NAMALWA (cell line): ENCODE measurements at places on chromosomes 4 and X.

GRCh38 chrX:117990438-117990837 lies 126.2 kb downstream of the KLHL13 start:
- DNase-seq, result no peak

- no peak for DNase-seq
Measured at GRCh38 chr4:54719378-54719777, 61.6 kb downstream of the KIT start.

DNA sequence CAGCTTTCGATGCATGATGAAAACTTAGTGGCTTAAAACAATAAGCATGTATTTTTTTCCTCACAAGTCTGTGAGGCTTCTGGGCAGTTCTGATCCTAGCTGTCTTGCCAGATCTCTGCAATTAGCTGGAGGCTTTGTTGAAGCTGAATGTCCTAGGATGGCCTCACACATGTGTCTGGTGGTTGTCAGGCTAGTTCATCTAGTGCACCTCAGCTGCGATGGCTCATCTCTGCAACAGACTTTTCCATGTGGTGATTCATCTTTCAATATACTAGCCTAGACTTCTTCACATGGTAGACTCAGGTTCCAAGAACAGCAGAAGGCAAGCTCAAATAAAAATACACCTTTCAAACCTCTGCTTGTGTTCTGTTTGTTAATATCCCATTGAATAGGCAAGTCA lies 66.5 kb upstream of the IL1RAPL1 start:
- DNase-seq, result no peak

- no peak for DNase-seq
Measured at GRCh38 chr4:181971973-181972372, 271.2 kb upstream of the TENM3 start.

DNA sequence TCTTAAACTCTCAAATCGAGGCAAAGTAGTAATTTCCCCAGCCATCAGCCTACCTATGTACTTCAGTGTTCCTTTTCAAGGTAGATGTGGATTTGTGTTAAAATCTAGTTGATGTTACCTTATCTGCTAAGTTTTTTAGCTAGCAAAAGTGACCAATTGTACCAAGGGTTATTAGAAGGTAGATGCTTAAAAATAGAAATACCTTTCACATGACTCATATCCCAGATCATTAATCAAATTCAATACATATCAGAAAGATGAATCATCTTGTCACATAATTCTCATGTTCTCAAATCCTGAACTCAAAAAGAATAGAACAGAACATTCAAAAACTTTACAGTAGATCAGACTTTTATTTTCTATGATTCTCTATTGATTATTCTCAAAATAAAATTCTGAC lies 3.5 kb downstream of the ENAM start:
- DNase-seq, result no peak

GRCh38 chr4:188976644-188977115 lies 837.4 kb downstream of the TRIML1 start:
- no peak for DNase-seq

DNA sequence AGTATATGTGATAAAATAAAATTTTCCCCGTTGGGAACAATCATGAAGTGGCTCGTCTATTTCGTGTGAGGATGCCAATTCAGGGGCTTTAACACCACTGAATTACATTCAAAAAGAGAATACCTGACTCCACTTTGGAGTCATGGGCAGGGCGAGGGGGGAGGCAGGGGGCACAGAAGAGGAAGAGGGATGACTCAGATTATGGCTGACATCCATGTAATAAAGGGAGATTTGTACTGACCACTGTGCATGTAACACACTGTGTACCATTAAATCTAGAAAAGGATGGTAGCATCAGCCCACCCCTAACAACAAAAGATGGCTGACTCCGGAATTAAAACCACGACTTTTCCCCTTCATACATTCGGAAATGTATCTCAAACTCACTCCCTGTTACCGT lies 1.3 kb downstream of the SLC9A7 start:
- peak; percentile 32 for DNase-seq

- DNase-seq, result no peak
Measured at GRCh38 chrX:150058728-150059127, 120.4 kb upstream of the EOLA2 start.

GRCh38 chr4:75048208-75048879 lies 115.4 kb downstream of the PARM1 start:
- DNase-seq, result no peak

- peak; percentile 71 for DNase-seq
Measured at GRCh38 chr4:81919223-81919622, 447.5 kb upstream of the RASGEF1B start.
